ENCODE measurements at places on chromosomes 2 and 18. TPM values are rescaled to one million over a fixed set of nuclear protein-coding genes. Genes with fewer than 3 reads are reported as not detected.

- no peak overlapping the region for H3K4me3 ChIP-seq
- no peak for DNase-seq
- H3K36me3 ChIP-seq, result no peaks in the 10 kb centered on the region
- H3K27me3 ChIP-seq, result no peaks in the 10 kb centered on the region
These were observed 148.1 kb upstream of the HS6ST1 start for GRCh38 chr2:128466776-128467175.

- H3K4me1 ChIP-seq, result peaks cover 9% of the 10 kb centered on the region
- no peak overlapping the region for H3K4me3 ChIP-seq
- DNase-seq, result peak; percentile 31
- H3K27ac ChIP-seq, result no peak overlapping the region
- H3K27me3 ChIP-seq, result no peaks in the 10 kb centered on the region
- no peaks in the 10 kb centered on the region for H3K36me3 ChIP-seq
These were observed 3.3 kb upstream of the ACTR3 start for GRCh38 chr2:113886479-113887008.

The DAPL1 gene
- polyA plus RNA-seq, result 1.6 TPM

The IL37 gene
- polyA plus RNA-seq, result 1.6 TPM

GRCh38 chr2:168480356-168480755 lies 24.3 kb downstream of the CERS6 start:
- no peak overlapping the region for H3K4me3 ChIP-seq
- H3K27me3 ChIP-seq, result no peaks in the 10 kb centered on the region
- no peaks in the 10 kb centered on the region for H3K4me1 ChIP-seq
- no peak for DNase-seq
- no peak overlapping the region for H3K27ac ChIP-seq

- peaks cover 9% of the 10 kb centered on the region for H3K4me1 ChIP-seq
- no peak overlapping the region for H3K4me3 ChIP-seq
- no peaks in the 10 kb centered on the region for H3K27me3 ChIP-seq
These were observed 39.5 kb downstream of the TGOLN2 start for GRCh38 chr2:85288244-85288725.

DNA sequence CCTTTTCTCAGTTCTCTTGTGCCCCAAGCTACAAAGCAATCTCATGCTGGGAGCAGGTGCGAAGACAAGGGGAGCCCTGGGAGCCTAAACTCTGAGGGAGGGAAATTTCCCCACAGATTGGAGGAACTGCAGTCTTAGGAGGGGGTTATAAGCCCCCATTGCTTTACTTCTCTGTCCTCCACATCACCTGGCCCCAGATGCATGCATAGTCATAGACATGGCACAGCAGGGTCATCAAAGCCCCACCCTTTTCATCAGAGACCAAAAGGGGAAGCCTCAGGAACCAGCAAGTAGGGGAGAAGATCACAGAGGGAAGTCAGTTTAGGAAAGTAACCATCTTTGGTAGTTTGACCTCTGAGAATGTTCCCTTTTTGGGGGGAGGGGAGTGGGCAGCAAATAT lies 33.7 kb downstream of the LANCL1 start:
- no peak overlapping the region for H3K27ac ChIP-seq
- H3K27me3 ChIP-seq, result no peaks in the 10 kb centered on the region
- H3K4me3 ChIP-seq, result no peak overlapping the region
- no peak for DNase-seq

GRCh38 chr2:227942965-227943364 lies 71.5 kb downstream of the DAW1 start:
- H3K27ac ChIP-seq, result no peak overlapping the region
- H3K27me3 ChIP-seq, result no peaks in the 10 kb centered on the region
- no peaks in the 10 kb centered on the region for H3K4me1 ChIP-seq

- H3K27ac ChIP-seq, result no peak overlapping the region
- peaks cover 10% of the 10 kb centered on the region for H3K36me3 ChIP-seq
- no peak overlapping the region for H3K4me3 ChIP-seq
- DNase-seq, result no peak
- H3K4me1 ChIP-seq, result peaks cover 34% of the 10 kb centered on the region
These were observed 185.7 kb downstream of the SMAD7 start for GRCh38 chr18:48765053-48765452.

DNA sequence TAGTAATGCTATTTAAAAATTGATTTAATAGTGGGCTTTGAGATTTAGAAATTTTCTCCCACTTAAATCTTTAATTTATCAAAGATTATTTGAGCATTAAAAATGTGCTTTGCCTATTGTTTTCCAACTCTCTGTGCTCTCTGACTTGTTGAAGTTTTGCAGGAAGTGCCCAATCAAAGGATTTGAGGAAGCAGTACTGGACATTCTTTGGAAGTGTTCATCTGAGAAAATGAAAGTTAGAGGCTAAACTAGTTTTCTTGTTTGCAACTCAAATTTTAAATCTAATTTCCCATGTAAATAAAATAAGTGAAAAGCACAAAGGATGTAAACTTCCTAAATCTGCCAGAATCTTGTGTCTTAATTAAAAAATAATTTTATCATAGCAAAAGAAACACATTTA lies 89.1 kb downstream of the CAMKMT start:
- no peak overlapping the region for H3K27ac ChIP-seq
- H3K27me3 ChIP-seq, result no peaks in the 10 kb centered on the region
- H3K4me3 ChIP-seq, result no peak overlapping the region
- DNase-seq, result no peak
- H3K36me3 ChIP-seq, result no peaks in the 10 kb centered on the region

The CPO gene
- polyA plus RNA-seq, result 0.31 TPM

The IL1RL2 gene
- 0.34 TPM for polyA plus RNA-seq

DNA sequence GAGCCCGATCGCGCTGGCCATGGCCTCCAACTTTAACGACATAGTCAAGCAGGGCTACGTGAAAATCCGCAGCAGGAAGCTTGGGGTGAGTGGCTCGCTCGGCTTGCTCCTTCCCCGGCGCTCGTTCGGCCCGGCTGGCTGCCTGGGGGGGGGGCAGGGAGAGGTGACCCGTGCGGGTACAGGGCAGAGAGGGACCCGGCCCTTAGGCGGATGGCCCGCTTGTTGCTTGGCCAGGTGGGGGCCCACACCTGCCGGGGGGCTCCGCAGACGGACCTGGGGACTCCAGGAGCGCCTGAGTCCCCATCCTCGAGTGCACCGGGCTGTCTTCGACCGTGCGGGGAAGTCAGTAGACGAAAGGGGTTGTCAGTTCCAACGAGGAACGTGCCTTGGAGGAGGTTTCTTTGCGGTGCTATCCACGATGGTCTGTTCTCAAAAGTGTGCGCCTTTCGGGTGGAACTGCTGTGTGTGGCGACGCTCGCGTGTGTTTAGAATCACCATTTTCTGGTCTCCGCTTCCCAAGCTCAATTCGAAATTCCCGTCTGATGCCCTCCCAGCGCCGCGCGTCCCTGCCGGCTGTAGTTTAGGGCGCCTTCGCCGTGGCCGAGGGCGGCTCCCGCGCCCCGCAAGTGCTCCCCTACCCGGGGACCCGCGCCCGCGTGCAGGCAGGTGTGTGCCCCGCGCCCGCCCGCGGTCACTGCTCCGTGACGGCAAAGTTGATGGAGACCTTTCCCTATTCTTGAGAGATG lies 711 bp downstream of the DOK6 start:
- peak overlapping the region; percentile 48 for H3K4me3 ChIP-seq
- no peak overlapping the region for H3K27ac ChIP-seq
- H3K27me3 ChIP-seq, result peaks cover 33% of the 10 kb centered on the region
- no peaks in the 10 kb centered on the region for H3K36me3 ChIP-seq
- DNase-seq, result peak; percentile 32
- H3K4me1 ChIP-seq, result peaks cover 20% of the 10 kb centered on the region

The NOSTRIN gene
- 52.7 TPM for polyA plus RNA-seq

The FAM124B gene
- 1.8 TPM for polyA plus RNA-seq

- H3K4me1 ChIP-seq, result no peaks in the 10 kb centered on the region
- H3K36me3 ChIP-seq, result no peaks in the 10 kb centered on the region
- H3K27ac ChIP-seq, result no peak overlapping the region
- H3K4me3 ChIP-seq, result no peak overlapping the region
- no peaks in the 10 kb centered on the region for H3K27me3 ChIP-seq
- DNase-seq, result no peak
These were observed 79.2 kb upstream of the PID1 start for GRCh38 chr2:229350117-229350805.

All from large intestine (tissue), 12 donors.